ENCODE measurements at places on chromosomes 11 and 22. TPM values are rescaled to one million over a fixed set of nuclear protein-coding genes. Genes with fewer than 3 reads are reported as not detected.

BRD1 gene
- polyA plus RNA-seq, result 23.5 TPM

C11orf97 gene
- polyA plus RNA-seq, result not detected

PKDREJ gene
- polyA plus RNA-seq, result 0.11 TPM

MLC1 gene
- polyA plus RNA-seq, result 0.04 TPM

CCDC87 gene
- 0.09 TPM for polyA plus RNA-seq

TIMP3 gene
- 8.9 TPM for polyA plus RNA-seq

Data from esophagus (tissue), 2 donors.